ENCODE measurements at places on chromosomes 6 and 20.
A peak's percentile ranks its signal among the peaks of the same experiment; 100 is the strongest.

GRCh38 chr6:67683960-67684359, 951.1 kb upstream of the ADGRB3 start:
- DNase-seq: no peak

DNA sequence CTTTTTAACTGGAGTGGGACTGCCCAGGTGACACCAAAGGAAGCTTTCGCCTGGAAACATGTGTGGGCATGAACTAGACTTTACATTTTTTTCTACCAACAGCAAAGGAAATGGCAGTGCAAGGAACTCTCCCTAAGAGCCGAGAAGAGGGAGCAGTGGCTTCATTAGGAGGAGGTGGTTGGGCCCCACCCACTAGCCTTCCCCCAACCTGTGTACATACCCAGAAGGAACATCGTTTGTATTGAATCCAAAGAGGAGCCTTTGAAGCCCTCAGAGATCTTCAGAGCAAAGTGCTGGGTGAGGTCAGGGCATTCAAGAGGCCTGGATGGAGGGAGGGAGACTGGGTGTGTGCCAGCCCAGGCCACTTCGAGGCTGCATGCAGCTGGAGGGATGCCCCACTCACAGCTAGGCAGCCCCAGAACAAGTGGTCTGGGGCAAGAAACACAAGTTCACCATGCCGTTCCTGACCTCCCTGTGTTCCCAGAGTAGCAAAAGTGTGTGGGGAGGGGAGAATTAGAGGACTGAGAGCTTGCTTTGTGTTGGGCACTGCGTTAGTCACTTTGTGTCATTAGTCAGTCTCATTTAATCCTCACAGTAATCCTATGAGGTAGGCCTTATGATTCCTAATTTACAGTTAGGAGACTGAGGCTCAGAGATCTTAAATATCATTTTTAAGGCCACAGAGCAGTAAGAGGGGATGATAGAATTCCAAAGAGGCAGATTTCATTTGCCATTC, 191.6 kb upstream of the SUPT3H start:
- no peak for DNase-seq

GRCh38 chr6:30966154-30966553, 17.4 kb upstream of the MUC21 start:
- DNase-seq: no peak

DNA sequence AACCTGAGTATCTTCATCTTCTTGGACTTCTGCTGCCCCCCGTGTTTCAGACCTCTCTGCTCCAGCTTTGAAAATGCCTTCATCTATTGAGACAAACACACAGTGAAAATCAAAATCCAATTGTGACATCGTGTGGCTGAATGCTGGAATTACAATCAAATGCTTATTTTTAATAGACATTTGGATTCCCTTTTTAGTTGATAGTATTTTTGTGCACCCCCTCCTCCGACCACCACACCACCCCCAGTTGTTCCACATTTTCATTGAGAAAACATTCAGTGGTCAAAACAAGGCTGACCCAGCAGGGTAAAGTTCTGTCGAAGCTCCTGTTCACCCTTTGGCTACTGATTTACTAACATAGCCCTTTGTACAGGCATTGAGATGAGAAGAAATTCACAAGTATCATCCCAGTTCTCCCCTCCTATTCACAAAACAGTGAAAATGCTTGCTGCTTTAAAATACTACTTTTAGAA, 79.0 kb downstream of the NRSN1 start:
- DNase-seq: no peak

DNA sequence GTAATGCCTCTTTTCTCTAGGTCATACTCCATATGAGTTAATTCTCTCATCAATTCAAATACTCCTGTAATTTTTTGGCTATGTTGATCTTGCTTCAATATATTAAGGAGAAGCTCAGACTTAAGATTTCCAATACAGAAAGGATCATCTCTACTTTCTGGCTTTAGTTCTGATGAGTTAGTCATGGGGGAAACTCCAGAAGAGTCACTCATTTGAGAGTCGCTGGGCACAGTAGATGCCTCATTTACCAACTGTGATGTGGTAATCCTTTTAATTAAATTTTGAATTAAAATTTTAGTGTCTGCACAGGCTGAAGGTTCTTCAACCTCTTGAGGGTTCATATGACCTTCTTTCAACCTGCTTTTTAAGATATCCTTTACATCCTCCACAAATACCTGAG, 38.5 kb downstream of the DST start:
- DNase-seq: no peak

- no peak for DNase-seq
These were observed 288.2 kb downstream of the CENPW start for GRCh38 chr6:126628125-126628524.

GRCh38 chr6:134584847-134585516, 267.1 kb upstream of the SGK1 start:
- DNase-seq: no peak

GRCh38 chr20:13791540-13792459, 7.0 kb downstream of the NDUFAF5 start:
- DNase-seq: no peak

- no peak for DNase-seq
These were observed 410 bp downstream of the SYNE1 start for GRCh38 chr6:152636609-152637295.

DNA sequence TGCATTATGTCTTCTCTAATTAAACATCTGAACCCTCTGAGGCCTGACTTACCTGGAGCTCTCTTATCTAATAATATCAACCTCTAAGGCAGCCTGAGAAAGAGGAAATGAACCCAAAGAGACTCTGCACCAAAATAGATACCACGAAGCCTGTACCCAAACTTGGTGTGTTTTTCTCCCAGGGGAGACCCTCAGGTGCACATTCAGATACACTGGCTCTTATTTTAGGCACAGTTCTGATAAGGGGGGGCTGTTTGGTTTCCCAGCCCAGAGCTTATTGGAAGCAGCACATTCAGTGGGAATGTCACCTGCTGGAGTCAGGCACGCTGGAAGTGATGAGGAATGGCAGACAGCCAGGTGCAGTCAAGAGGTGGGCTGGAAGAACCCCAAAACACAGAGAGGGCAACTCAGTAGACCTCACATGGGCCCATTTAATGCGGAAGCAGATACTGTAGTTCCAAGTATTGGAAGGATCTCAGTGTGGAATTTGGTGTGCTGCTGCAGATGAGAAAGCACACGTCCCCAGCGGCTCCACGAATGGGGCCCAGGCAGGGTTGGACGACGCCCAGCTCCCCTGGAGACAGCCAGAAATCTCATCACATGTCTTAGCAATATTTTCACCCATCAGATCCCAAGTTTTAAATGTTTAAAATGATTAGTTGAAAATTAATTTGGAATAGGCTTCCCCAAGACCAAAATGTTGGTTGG, 9.7 kb upstream of the CCR6 start:
- no peak for DNase-seq

GRCh38 chr20:58086763-58087561, 141.5 kb downstream of the ANKRD60 start:
- DNase-seq: no peak

DNA sequence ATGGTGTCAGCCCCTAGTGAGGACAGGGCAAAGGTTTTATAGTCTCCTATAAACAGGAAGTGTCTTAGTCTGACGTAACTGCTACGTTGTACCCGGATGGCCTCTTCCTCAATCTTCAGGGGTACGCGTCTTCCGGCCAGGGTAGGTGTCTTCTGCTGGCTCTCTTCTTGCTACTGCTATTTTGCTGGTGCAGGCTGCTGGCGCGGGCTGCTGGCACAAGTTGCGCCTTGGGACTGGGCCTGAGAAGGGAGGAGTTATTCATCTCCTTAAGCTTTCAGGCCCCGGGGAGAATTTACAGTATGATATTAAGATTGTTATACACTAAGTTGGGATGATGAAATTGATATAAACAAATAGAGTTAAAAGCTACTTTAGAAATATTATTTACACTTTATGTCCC, 74.4 kb downstream of the HDGFL1 start:
- no peak for DNase-seq

- peak; percentile 16 for DNase-seq
These were observed 191.0 kb downstream of the UNC5CL start for GRCh38 chr6:40848038-40848437.

GRCh38 chr6:42372699-42373098, 79.0 kb downstream of the TRERF1 start:
- no peak for DNase-seq

GRCh38 chr6:142118328-142118727, 14.4 kb upstream of the GJE1 start:
- DNase-seq: no peak

- DNase-seq: no peak
These were observed 636 bp downstream of the SUPT3H start for GRCh38 chr6:45377043-45377553.

DNA sequence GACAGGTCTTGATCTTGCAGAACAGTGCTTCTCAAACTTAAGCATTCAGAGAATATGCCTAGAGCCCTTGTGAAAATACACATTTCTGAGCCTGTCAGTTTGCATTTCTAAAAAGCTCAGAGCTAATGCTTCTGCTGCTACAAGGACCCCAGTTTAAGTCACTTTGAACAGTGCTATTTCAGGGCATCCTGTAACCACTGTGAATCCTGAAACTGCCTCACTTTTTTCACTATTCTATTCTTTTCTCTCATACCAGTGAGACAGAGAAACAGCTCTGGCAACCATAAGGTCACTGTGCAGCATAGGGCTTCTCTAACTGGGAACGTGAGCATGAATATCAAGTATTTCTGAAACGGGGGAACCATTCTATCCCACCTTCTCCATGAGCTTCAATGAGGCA, 51.2 kb downstream of the LGSN start:
- no peak for DNase-seq

DNA sequence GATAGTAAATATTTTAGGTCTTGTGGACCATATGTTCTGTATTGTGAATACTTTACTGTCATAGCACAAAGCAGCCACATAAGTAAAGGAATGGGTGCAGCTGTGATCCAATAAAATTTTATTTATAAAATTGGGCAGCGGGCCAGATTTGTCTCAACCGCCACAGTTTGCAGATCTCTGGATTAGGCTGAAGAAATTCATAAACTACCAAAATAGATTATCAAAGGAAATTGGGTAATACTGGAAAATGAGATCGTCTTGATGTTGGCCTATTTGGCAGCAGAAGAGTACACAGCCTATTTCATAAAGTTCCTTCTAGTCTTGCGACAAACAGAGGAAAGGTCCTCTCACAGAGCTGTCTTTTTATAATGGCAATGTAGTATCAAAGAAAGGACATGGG, 69.8 kb downstream of the DZANK1 start:
- no peak for DNase-seq

- no peak for DNase-seq
These were observed 336.7 kb downstream of the CBLN4 start for GRCh38 chr20:55668631-55669030.

GRCh38 chr20:45470937-45471336, 1.4 kb downstream of the WFDC2 start:
- no peak for DNase-seq

DNA sequence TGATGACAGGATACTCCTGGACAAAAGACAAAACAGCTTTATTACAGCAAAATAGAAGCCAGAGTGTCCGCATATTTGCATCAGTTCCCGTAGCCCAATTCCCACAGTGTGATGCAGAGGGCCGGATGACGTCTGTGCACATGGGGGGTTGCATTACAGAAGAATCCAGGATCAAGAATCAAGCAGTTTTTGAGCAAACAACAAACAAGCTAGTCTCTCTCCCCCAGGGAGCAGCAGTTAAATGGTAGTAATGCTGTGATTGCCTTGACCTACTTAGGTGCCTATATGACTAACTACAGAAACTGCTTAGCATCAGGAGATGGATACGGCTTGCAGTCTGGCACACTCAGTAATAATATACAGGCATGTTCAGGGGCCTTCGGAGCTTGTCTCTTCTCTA, 3.2 kb upstream of the SDHAF4 start:
- no peak for DNase-seq

- DNase-seq: no peak
These were observed 156.1 kb downstream of the F13A1 start for GRCh38 chr6:6164367-6164766.

DNA sequence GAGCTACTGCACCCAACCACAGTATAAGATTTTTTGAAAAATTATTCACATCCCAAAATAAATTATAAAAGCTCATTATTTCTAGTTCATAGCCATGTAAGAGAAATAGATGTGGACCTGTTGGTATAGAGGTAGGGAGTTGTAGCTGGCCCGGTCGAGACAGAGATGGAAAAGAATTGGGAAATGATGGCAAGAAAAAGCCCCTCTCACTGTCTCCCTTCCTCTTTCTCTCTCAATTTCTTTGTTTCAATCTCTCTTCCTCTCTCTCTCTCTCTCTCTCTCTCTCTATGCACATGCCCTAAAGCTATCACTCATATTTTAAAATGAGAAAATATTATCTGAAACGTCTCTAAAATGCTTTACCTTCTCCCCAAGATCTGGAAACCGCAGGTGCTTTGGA, 80.7 kb upstream of the CD83 start:
- DNase-seq: no peak

- no peak for DNase-seq
These were observed 67.3 kb downstream of the KCNB1 start for GRCh38 chr20:49415005-49415667.

GRCh38 chr6:92427453-92427852, 991.9 kb downstream of the EPHA7 start:
- no peak for DNase-seq

DNA sequence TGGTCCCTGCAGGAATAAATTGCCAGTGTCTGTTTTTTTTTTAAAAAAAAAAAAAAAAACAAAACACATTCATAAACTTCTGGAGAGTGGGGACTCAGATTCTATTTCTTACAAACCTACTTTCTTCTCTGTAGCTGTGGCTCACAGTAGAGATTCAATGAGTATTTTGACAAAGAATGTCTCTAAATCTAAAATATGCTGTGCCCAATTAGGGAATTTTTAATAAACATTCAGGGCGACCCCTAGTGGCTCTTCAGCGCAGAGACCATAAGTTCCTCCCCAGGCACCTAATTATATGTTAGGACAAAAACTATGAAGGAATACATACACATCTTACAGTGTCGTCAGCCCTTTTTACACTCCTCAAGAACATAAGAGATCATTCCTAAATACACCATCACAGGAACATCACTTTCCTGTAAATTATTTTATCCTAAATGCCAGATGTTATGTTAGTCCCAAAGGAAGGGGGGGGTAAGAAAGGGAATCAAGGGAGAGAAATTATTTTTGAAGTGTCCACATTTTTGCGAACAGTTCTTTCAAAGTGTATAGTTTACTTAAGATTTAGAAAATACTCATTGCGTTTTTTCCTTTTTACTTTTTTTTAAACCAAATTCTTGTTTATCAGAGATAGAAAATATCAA, 21.8 kb upstream of the NAA20 start:
- no peak for DNase-seq

- no peak for DNase-seq
These were observed 4.5 kb downstream of the LAMA5 start for GRCh38 chr20:62362590-62362940.

DNA sequence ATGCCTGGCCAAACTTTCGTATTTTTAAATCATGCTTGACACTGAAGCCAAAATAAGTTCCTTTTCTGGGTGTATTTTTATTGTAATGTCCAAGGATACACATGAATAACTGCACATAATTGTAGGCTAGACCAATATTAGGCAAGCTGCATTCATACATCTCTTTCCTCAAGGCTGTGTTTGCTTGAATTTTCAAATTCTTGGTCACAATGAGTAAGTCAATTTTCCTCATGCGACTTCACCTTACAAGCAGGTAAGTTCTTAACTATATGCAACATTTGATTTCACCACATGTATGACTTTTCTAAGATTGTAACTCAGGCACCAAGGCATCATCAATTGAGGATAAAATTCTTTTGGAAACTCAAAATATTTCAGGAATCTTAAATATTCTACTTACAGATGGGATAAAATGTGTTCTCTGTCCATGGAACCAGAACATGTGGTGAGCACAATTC, 112.4 kb upstream of the ZNF217 start:
- DNase-seq: no peak

- DNase-seq: no peak
These were observed 4.6 kb upstream of the SOX18 start for GRCh38 chr20:64053841-64054661.

Data from GM04503 (cell line).